ENCODE measurements at places on chromosomes 6 and 20.

- no peak for DNase-seq
Observed at GRCh38 chr20:10646006-10646405, 27.8 kb downstream of the JAG1 start.

GRCh38 chr6:155011809-155012291, 16.7 kb downstream of the TIAM2 start:
- DNase-seq, result no peak

- no peak for DNase-seq
Observed at GRCh38 chr20:54570561-54570960, 95.2 kb downstream of the DOK5 start.

GRCh38 chr20:8073024-8073832, 53.7 kb upstream of the TMX4 start:
- peak; percentile 18 for DNase-seq

GRCh38 chr6:33207552-33208090, 679 bp upstream of the RING1 start:
- DNase-seq, result no peak

DNA sequence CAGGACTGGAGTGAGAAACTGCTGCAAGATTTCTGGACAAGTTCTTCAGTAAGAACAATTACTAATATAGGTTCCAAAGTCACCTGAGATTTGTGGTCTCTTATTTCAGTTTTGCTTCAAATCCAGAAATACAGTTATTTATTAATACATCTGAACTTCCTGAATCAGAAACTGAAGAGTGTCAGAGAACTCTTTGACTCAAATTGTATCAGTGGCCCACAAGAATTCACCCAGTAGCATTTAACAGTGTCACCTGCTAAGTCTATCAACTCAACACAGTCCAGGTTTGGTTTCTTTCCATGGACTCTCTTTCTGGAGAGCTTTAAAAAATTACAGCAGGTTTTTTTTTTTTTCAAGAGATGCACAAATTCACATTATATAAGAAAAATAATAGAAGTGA, 18.8 kb upstream of the NHSL1 start:
- DNase-seq, result no peak

DNA sequence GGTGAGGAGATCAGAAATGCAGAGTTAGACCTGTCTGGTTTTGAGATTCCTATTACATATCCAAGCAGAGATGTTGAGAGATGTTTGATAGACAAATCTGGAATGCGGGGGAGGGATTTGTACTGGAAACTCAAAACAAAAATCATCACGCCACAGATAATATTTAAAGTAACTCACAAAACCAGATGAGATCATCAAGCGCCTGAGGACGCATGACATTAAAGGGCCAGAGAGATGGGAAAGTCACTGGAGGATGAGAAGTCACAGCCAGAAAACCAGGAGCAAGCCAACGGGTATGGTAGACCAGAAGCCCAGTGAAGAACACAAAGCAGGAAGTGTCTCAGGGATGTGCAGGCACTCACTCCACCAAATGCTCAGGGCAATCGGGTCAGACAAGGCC, 87.7 kb downstream of the DLL1 start:
- DNase-seq, result no peak

DNA sequence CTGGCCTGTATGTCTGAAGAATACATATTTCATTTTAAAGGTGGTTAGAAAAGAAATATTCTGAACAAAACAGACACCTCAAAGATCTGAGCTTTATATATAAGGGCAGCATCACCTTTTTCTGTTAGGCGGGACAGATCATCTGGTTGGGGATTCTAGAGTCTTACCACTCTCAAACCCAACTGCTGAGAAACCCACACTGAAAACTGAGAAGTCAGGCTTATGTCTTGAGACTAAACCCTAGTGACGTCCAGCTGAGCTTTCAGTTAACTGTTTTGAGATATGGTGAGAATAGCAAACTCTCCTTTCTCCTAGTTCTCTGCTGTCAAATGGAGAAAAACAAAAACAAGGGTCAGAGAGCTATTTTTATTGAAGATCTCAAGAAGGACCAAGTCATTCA, 63.7 kb upstream of the CCN6 start:
- DNase-seq, result no peak

DNA sequence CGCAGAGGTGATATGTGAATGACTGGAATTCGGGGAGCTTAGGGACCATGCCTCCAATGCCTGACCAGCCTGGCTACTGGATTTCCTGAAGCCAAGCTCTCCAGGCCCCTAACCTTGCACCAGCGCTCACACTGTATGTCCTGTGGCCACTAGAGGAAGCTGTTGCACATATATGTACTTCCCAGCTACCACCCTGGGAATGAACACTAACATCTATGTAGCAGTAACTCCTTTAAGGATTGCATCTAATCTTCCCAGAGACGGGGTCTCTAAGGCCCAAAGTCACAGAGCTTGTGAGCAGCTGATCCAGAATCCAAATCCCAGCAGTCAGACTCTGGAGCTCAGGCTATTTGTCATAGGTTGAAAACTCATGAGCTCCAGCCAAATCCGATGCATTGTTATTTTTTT, 20.4 kb upstream of the BPIFB1 start:
- peak; percentile 18 for DNase-seq

GRCh38 chr6:118935978-118936703, 1.2 kb upstream of the MCM9 start:
- no peak for DNase-seq

DNA sequence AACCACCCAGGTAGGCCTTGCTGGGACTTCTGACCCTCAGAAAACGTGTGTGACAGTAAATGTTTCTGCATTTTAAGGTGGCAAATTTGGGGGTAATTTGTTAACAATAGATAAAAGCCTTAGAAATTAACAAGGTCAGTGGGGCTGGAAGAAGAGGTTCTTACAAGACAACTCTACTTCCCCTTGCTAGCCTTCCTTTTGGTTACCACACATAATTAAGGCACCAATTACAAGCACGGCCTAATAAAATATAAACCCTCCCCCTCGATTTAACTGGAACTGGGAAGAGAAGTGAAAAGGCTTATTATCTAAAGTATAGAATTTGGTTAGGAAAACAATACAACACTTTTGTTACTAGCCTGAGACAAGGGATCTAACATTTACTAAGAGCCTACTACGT, 38.8 kb downstream of the ELOVL5 start:
- no peak for DNase-seq

DNA sequence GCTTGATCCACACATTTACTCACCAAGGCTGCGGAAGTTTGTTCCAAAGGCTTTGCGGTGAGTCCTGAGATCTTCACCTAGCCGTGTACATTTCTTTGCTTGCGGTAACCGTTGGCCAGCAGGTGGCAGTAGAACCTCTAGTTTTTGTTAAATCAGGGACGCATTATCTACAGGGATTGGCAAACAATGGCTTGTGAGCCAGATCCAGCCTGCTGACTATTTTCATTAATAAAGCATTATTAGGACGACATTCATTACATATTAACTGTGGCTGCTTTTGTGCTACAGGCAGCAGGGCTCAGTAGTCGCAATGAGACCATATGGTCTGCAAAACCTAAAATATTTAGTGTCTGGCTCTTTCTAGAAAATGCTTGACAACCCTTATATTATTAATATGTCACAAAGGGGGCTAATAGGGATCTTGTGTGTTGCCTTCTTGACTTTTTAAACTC, 174.1 kb downstream of the DOK5 start:
- DNase-seq, result peak; percentile 82

DNA sequence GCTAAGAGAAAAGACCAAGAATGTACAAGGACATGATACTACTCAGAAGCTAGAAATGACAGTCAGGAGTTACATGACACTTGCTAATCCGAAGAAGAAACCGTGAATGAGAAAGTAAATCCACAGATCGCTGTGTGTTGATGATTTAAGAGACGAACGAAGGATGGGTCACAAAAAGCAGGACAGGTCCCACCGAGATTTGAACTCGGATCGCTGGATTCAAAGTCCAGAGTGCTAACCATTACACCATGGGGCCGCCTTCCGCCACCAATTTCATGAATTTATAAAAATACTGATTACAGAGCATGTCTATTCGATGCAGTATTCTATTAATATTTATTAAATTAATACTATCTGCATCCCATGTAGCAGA, 54.0 kb upstream of the BTN3A2 start:
- peak; percentile 77 for DNase-seq

DNA sequence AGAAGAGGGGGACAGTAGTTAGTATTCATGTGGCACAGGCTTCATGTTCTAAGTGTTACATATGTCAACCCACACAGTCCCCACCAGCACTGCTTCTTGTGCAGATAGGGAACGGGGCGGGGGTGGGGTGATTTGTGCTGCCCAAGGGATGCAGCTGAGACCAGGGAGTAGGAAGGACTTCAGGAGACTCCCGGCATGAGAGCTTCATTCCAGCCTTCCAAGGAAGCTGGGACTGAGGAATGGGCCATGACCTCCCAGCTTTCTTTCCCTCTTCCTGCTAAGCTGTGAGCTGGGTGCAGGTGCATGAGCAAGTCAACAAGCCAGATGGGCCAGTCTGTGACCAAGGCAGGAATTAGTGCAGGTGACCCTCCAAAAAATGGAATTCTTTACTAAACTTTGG, 9.2 kb downstream of the BEND3 start:
- no peak for DNase-seq

GRCh38 chr20:2164966-2165365, 63.3 kb downstream of the STK35 start:
- DNase-seq, result no peak

DNA sequence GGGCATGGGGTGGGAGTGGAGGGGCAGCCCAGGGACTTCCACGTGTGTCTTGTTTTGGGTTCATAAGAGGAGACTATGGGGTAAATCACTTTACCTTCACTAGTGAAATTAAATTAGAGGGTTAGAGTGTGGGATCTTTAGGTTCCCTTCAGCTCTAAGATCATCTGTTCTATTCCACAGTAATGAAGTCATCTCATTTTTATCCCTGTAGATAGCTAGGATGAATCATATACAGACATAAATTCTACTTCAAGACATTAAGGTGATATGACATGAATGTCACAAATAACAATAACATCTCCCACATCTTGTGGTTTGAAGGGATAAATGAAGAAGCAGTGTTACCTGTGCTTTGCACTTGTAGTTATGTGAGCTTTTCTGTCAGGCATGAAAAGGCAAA, 83.8 kb downstream of the ELOVL4 start:
- no peak for DNase-seq

DNA sequence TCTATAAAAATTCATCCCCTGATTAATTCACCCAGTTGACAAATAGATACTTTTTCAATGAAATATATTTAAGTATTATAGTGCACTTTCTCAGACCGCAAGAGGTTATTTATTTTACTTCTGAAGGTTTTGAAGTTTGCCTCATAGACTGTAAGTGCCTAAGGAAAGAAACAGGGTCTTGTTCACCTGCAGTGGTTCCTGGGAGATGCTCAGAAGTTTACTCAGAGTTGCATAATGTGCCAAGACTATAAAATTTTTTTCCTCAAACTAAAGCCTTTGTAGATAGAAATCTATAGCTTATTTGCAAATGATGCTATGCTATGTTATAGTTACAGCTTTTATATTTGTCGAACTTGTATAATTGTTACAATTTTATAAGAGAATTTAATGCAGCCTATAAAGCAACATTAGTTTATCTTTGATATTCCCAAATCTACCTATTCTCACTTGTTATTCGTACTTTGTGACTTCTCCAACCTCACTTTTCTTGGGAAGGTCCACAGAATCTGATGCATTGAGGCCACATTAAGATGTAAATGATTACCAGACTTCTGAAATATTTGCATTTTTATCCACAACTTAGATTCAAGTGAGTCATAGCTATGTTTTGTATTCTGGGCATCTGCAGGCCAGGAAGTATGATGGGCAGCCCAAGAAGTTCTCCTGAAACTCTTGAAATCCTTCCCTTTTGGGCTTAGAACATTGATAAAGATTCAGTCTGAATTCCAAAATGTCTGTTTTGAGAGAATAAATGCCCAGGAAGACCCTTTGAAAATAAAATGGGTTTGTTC, 35.7 kb downstream of the KCNQ5 start:
- no peak for DNase-seq

DNA sequence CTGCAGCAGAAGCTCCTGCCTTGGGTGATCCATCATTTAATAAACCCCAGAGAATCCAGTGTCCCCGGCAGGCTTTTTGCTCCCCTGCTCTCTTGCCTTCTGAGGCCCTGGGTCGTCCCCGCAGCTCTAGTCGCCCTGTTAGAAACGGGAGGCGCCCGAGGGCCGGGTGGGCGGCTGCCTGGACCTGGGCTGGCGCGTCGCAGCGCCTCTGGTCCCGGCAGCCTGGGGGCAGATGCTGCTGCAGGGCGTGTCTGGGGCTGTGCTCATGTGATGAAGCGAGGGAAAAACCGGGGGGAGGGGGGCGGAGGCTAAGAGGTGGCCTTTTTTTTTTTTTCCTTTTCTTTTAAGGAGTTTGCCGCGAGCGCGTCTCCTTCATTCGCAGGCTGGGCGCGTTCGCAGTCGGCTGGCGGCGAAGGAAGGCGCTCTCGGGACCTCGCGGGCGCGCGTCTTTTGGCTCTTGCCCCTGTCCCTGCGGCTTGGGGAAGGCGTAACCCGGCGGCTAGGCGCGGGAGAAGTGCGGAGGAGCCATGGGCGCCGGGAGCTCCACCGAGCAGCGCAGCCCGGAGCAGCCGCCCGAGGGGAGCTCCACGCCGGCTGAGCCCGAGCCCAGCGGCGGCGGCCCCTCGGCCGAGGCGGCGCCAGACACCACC, 394 bp downstream of the AKAP12 start:
- peak; percentile 70 for DNase-seq

GRCh38 chr6:100487638-100488037, 22.9 kb upstream of the SIM1 start:
- DNase-seq, result no peak

DNA sequence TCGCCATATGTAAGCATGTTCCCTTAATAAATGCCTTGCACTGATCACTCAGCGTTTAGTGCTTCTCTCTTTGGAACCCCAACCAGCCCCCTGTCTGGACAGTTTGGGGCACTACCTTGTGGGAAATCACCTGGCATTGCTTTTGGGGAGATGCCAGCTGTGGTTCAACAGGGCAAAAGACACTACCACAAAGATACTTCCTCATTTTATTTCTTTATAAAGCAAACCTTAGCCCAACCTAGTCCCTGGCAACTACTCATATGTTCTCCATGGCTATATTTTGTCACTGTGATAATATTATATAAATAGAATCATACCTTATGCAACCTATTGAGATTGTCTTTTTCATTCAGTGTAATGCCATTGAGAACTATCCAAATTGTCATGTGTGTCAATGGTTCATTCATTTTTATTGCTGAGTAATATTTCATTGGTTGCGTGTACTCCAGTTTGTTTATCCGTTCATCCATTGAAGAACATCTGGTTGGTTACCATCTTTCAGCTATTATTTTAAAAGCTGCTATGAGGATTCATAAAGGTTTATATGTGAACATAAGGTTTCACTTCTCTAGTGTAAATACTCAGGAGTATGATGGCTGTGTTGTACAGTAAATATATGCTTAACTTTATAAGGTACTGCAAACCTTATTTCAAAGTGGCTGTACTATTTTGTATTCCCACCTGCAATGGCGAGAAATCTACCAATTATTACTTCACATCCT, 114.8 kb downstream of the MOXD1 start:
- DNase-seq, result no peak

DNA sequence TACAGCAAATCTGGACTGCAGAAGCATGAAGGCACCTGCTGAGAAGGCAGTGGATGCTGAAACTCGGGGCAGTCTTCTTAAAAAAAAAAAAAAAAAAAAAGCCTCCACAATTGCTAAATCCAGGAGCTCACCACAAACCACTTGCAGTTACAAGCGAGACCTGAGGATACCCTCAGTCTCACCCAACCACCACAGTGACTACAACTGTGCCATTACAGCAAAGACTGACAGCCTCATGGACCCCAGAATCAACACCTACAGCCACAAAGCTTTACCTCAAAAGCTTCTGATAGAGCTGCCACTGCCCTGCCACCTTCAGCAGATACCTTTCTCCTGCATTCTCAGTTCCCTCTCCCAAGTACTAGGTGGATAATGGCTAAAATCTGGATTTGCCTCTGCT, 9.0 kb downstream of the COL21A1 start:
- DNase-seq, result no peak

- no peak for DNase-seq
Observed at GRCh38 chr6:107122748-107123147, 7.4 kb upstream of the BEND3 start.

Measured in activated T-cell treated with anti-CD3 and anti-CD28 coated beads, Interleukin-2, amount 50 U/mL, for 48 hours (primary cell).